ENCODE measurements at places on chromosomes 16 and 17. TPM values are rescaled to one million over a fixed set of nuclear protein-coding genes. Genes with fewer than 3 reads are reported as not detected.

Gene ZP2
- total RNA-seq: not detected

DNA sequence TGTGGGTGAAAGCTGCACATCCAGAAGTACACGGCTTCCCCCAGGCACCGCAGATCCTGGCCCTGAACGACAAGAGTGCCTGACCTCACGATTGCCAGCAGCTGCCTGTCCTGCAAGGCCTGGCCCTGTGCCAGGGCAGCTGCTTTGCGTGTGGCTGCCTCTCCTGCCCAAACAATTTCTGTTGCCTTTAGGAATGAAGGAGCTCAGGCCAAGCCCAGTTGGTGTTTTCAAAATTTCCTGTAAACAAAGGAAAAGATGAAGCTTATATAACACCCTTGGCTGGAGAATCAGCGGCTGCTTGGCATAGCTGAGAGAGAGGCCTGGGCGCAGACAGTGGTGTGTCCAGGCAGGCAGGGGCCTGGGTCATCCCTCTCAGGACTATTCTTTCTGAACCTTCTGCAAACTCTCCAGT, 11.7 kb upstream of the SLC47A2 start:
- peak; percentile 96 for DNase-seq

- no peak for DNase-seq
These were observed 1.7 kb upstream of the CBX4 start for GRCh38 chr17:79840989-79841286.

- no peak for DNase-seq
These were observed 37.0 kb downstream of the STXBP4 start for GRCh38 chr17:55005520-55005919.

GRCh38 chr17:44105483-44105882, 18.0 kb downstream of the HDAC5 start:
- no peak for DNase-seq
